ENCODE measurements at places on chromosomes 5 and 9. TPM values are rescaled to one million over a fixed set of nuclear protein-coding genes. Genes with fewer than 3 reads are reported as not detected.

Gene NR6A1
- total RNA-seq, result 0.11 TPM

DNA sequence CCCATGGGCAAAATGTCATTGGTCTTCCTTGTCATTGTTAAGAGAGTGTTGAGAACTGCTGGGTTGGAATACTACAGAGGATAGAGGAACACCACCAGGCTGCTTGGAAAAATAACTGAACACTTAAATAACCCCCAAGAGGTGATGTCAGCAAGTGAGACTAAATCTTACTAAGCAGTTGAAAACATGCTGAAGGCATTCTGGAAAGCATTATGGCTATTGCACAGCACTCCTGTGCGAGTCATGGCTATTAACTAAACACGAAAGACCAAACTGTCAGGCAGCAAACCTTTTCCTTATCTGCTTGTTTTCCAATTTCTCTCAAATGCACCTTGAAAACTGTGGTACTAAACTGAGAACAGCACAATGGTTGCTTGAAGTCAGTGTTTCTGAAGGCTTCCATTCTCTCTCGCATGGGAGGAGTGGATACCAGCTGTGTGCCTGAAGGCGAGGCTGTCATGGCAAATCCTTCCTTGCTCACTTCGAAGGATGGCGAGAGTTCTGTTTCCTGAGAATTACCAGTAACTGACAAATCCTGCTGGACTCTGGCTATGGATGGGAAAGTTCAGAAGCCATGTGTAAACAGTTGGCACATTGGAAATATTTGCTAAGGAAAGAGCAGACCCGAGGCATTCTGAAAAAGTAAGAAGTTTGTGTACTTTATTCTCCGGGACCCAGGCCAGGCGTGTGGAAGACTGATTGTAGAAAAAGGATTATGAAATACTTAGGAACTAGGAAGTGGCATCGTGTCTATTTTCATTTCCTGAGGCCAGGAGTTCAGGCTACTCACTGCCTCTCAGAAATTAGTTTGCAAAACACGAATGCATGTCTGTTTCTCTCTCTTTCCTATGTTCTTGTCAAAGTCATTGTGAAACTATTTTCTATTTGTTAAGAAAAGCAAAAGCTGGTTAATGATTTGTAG is 182.1 kb downstream of the DMRT2 start:
- DNase-seq, result no peak

DNA sequence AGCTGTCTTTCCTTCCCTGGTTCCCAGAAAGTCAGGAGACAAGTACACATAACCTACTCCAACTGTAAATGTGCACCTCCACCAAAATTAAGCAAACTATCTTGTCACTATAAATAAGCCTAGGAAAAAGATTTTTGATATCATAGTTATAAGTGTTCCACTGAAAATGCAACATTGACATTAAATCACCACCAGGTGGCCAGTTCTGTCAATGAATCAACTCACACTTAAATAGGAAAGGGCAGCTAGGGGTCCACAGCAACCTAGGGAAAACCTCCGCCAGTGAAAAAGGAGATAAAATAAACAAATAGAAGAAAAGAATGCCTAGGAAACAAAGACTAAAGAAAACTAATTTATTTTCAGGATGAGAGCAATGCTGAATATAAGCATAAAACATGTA is 243.0 kb upstream of the PTPRD start:
- DNase-seq, result no peak

DNA sequence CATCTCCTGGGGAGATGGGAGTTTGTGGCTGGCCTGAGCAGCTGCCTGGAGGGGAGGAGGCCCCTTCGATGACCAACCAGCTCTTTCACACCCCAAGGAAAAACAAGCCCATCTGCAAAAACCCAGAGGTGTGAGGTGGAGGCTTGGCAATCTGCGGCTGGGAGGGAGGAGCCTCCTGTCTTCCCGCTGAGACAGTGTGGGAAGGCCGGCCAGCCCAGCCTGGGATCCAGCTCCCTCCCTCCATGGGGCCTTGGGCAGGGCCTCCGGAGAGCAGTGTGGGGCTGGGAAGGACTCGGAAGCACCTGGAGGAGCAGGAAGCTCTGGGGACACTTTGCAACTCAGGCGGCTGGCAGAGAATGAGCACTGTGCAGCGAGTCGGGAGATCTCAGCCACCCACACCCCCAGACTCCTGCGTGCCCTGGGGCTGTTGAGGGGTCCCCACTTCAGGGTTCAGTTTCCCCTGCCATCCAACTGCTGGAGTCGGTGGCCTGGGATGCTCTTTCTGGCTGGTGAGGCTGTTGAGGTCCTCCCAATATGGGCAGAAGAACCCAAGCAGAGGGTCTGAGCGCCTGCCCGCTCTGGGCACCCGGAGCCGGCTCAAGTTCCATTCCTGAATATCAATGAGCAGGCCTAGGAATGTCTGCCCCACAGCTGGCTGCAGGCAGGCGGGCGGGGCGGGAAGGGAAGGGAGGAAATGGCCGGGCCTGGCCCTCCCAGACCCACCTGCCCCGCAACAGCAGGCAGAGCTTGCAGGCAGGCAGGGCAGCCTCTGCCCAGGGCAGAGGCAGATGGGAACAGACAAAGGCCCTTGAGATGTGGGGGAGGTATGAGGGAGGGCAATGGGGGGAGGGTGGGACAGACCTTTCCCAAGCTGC is 101.1 kb downstream of the FGF18 start:
- no peak for DNase-seq

Gene GABRA6
- total RNA-seq, result not detected

Gene FBN2
- total RNA-seq, result 0.11 TPM

Gene PCDH12
- total RNA-seq, result 0.09 TPM

DNA sequence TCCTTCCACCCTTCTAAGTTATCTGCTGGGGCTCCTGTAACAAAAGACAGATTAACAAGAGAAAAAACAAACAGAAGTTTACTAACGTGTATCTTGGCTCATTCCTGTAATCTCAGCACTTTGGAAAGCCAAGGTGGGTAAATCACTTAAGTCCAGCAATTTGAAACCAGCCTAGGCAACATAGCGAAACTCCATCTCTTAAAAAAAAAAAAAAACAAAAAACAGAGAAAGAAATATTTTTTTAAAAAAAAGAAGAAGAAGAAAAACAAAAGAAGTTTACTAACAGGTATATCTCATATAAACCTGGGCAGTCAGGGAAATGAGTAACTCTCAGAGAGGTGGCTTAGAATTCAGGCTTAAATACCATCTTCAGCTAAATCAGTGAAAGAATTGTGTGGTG is 10.3 kb upstream of the NDFIP1 start:
- no peak for DNase-seq

GRCh38 chr9:36029765-36030528 is 6.8 kb upstream of the RECK start:
- DNase-seq, result no peak

GRCh38 chr5:82129723-82130285 is 148.3 kb downstream of the RPS23 start:
- no peak for DNase-seq

GRCh38 chr9:29422438-29422837 is 1849.2 kb upstream of the C9orf72 start:
- DNase-seq, result no peak

Gene WNT8A
- total RNA-seq, result not detected

Gene PLCXD3
- total RNA-seq, result not detected

GRCh38 chr9:135039266-135039870 is 48.1 kb upstream of the OLFM1 start:
- no peak for DNase-seq

Gene SLC4A9
- 0.17 TPM for total RNA-seq

- no peak for DNase-seq
These were observed 52.8 kb downstream of the GRIA1 start for GRCh38 chr5:153543288-153543687.

DNA sequence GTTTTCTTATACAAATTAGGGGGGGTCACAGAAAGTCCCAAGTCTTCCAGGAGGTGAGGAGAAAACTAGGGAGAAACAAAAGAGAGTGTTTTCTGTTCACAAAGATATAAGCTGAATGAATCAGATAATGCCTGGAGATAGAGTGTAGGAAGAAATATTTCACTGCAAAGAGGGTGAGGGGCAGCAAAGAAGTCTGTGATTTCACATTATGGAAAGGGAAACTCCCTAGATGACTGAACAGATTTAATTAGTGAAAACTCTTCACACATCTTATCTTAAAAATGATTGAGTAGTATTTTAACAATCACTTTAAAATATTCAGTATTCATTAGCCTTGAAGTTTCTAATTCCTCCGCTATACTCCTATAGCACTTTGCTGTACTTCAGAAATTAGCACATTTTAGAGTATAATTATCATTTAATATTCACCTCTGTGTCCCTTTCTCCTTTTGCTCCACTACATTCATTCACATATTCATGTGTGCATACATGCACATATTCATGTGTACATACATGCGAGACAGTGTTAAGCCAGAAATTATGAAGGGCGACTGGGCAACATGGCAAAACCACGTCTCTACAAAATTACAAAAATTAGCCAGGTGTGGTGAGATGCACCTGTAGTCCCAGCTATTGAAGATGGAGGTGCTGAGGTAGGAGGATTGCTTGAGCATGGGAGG is 332.2 kb downstream of the HTR1A start:
- no peak for DNase-seq

Gene NUTM2F
- total RNA-seq, result not detected

GRCh38 chr5:102850503-102850902 is 95.4 kb downstream of the PAM start:
- no peak for DNase-seq

GRCh38 chr9:80125731-80126264 is 554.0 kb downstream of the TLE4 start:
- no peak for DNase-seq

GRCh38 chr5:112165897-112166737 is 253.0 kb downstream of the EPB41L4A start:
- DNase-seq, result no peak

DNA sequence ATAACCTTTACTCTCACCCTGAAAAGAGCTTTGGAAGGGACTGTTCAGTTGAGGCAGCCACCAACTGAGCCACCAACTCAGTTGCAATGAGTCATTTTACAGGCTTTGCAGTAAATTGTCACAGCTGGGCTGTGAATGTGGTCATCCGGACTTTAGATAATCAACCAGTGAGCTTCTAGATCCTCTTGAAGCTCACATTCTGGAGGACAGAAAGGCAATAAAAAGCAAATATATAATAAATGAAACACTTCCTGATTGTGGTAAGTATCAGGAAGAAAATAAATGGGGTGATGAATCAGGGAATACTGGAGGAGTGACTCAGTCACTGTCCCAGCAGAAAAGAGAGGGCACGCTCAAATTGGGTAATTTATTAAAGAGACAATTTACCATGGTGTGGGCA is 13.2 kb upstream of the C5orf58 start:
- DNase-seq, result no peak

Gene FBXW11
- total RNA-seq, result 37.7 TPM

All from activated naive CD8-positive, alpha-beta T cell treated with anti-CD3 and anti-CD28 coated beads, Interleukin-2, amount 10 ng/mL, durations not matched to agents 7 days and 5 days (primary cell).